ENCODE measurements at places on chromosomes 11 and 22. TPM values are rescaled to one million over a fixed set of nuclear protein-coding genes. Genes with fewer than 3 reads are reported as not detected.

The ZNRD2 gene
- 35.2 TPM for total RNA-seq

The TENM4 gene
- 4.8 TPM for total RNA-seq

The P4HA3 gene
- total RNA-seq: 0.17 TPM

The TRAPPC4 gene
- 68.1 TPM for total RNA-seq

The SLC5A12 gene
- total RNA-seq: not detected
